ENCODE measurements at places on chromosomes 13 and 19.

DNA sequence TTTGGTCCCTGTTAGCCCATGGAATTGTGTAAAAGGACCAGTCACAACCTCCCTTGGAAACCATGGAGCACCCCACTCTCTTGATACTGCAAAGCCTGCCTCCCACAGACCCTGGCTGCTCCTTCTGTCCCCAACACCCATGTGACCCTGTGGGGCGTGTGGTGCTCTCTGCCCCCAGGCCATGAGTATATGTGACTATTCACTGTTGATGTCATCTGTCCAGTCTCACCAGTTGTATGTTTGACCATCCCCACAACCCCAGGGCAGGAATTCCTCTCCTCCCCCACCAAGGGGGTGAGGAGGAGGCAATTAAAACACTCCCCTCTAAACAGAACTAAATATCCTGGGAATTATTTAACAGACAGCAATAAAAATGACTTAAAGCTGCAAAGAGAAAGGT lies 35.2 kb downstream of the KCTD15 start:
- H3K4me1 ChIP-seq: no peaks in the 10 kb centered on the region
- H3K36me3 ChIP-seq: no peaks in the 10 kb centered on the region
- no peak for DNase-seq
- peaks cover 43% of the 10 kb centered on the region for H3K27me3 ChIP-seq
- H3K4me3 ChIP-seq: no peak overlapping the region
- no peak overlapping the region for H3K27ac ChIP-seq

GRCh38 chr13:46334035-46334822 lies 52.8 kb downstream of the RUBCNL start:
- no peak overlapping the region for H3K4me3 ChIP-seq
- peaks cover 34% of the 10 kb centered on the region for H3K4me1 ChIP-seq
- peaks cover 3% of the 10 kb centered on the region for H3K36me3 ChIP-seq
- H3K27me3 ChIP-seq: peaks cover 5% of the 10 kb centered on the region
- no peak for DNase-seq
- H3K27ac ChIP-seq: no peak overlapping the region

- no peaks in the 10 kb centered on the region for H3K27me3 ChIP-seq
- no peak overlapping the region for H3K27ac ChIP-seq
- DNase-seq: no peak
- no peak overlapping the region for H3K4me3 ChIP-seq
- peaks cover 42% of the 10 kb centered on the region for H3K4me1 ChIP-seq
- H3K36me3 ChIP-seq: peaks cover 21% of the 10 kb centered on the region
Measured at GRCh38 chr13:106569233-106570095, 1.5 kb upstream of the ARGLU1 start.

GRCh38 chr13:77415253-77416071 lies 88.6 kb upstream of the MYCBP2 start:
- no peak overlapping the region for H3K4me3 ChIP-seq
- H3K36me3 ChIP-seq: no peaks in the 10 kb centered on the region
- no peak overlapping the region for H3K27ac ChIP-seq
- H3K27me3 ChIP-seq: no peaks in the 10 kb centered on the region
